ENCODE measurements at places on chromosomes 5 and 9. TPM values are rescaled to one million over a fixed set of nuclear protein-coding genes. Genes with fewer than 3 reads are reported as not detected.

- peak; percentile 52 for DNase-seq
Measured at GRCh38 chr9:79812507-79813257, 240.9 kb downstream of the TLE4 start.

DNA sequence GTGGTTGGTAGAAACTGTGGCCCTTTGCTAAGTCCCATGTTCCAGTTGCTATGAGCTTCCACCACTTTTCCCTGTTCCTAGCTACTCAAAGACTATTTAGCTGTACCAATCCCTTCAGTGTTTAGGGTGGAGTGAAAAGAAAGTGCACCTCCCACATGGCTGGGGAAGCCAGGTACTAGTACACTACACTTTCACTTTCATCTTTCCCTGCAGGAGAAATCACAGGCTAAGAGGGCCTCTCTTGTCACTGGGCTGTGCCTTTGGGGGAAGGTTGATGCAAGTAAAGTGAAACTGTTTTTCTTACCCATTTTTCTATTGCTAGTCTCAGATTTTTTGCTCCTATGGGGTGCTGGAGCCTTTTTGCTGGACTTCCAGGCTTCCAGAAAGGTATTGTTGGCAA is 33.5 kb upstream of the CKS2 start:
- DNase-seq = peak; percentile 24

GRCh38 chr5:13248253-13248652 is 696.2 kb downstream of the DNAH5 start:
- no peak for DNase-seq

DNA sequence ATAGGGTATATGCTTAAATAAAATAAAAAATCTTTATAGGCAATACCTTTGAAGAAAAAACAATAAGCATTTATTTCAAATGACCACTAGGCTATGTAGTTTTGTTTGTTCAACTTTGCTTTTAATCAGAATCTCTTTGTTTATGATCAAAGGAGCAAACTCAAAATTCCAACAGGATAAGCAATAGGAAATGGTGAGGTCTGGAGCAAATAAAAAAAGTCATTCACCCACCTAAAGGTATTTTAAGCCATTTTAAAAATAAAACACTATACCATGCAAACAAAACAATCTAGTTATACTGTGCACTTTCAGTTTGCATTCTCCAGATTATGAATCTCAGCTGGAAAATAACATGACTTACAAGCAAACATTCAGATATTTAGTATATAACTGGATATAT is 35.3 kb upstream of the CYFIP2 start:
- DNase-seq = no peak

GRCh38 chr5:44783634-44784315 is 25.0 kb upstream of the MRPS30 start:
- DNase-seq = no peak

DNA sequence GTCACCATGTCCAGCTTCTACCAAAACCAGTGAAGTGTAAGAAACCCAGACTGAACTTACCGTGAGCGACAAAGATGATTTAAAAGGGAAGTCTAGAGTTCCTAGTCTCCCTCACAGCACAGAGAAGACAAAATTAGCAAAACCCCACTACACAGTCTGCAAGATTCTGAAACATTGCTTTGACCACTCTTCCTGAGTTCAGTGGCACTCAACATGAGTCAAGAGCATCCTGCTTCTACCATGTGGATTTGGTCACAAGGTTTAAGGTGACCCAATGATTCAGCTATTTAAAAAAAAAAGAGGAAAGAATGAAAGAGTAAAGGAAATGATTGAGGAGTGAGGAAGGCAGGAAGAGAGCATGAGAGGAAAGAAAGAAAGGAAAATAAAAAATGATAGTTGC is 19.8 kb downstream of the IL7R start:
- DNase-seq = no peak

DNA sequence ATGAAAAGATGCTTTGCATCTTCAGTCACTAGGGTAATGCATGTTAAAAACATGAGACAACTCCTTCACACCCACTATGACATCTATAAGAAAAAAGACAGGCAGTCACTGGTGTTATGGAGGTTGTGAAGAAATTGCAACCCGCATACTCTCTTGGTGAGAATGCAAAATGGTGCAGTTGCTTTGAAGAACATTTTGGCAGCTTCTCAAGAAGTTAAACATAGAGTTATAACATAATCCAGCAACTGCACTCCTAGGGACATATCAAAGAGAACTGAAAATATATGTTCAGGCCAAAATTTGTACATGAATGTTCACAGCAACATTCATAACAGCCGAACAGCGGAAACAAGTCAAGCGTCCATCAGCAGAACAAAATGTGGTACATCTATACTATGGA is 46.3 kb upstream of the TBC1D9B start:
- DNase-seq = no peak

DNA sequence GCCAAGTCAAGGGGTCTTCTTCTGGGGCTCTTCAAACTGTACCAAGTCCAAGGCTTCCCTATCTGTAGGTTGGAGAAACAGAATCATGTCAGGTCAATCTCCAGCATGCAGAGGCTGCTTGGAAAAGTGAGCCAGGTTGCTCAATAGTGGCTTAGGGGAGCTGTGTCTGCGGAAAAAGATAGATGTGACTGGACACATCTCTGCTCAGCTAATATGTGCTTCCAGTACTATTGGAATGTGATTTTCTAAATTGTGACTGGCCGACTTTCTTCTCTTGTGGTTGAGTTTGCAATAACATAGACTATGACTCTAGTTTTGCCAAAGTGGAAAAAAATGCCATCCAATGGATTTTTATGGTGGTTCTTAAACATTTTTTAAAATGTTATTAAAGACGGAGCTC is 136.7 kb downstream of the BOD1 start:
- no peak for DNase-seq

DNA sequence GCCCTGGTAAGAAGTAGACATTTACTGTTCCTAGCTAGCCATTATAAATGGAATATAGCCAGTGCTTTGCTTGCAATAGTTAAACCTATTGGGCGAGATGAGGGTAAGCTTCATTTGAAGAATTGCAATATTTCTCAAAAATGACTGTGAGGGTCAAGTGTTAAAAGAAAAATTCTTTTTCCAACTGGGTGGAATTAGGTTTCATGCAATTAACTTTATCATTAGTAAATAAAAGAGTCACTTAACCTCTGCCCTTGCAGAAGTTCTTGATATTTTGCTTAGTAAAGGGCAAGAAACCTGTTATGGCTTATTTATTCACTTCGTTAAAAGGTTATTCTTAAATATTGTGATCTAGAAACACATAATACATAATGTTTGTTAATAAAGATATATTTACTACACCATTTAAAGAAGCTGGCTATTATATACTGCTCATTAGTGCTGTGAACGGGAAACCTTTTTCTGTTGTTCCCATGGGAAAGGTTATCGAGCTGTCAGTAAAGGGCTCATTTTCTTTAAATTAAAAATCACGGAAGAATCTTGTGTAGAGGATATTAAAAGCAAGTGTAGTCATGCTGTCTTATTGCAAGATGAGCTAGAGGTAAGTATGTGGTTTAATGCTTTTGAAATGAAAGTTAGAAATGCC is 370.5 kb downstream of the CSNK1G3 start:
- DNase-seq = no peak

DNA sequence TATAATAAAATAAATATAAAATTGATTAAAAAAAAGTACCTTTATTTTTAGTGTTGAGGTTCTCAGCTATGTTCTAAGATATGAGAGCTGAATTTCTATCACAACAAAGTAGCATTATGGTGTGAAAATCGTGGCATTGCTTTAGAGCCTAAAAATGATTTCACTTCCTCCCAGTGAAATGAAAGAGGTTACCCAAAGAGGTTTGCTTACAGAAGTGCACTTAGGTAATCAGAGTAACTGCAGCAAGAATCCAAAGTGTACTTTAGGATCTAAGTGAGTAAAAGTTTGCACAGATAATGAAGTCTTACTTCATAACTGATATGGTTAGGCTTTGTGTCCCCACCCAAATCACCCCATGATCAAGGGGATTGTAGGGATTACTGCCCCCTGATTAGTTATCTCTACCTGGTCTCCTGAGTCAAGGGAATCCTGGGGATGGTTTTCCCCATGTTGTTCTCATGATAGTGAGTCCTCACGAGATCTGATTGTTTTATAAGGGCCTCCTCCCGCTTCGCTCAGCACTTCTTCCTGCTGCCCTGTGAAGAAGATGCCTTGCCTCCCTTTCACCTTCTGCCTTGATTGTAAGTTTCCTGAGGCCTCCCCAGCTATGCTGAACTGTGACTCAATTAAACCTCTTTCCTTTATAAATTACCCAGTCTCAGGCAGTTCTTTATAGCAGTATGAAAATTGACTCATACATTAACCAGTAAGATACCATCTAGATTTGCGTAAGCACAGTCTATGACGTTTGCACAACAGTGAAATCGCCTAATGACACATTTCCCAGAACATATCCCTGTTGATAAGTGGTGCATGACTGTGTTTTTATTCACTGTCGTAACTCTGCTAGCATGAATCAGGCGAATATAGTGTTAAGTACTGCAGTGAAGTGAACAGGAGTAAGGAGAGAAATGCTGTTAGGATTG is 40.3 kb upstream of the LRRC70 start:
- peak; percentile 28 for DNase-seq

GRCh38 chr5:123180178-123180577 is 91.1 kb downstream of the PRDM6 start:
- DNase-seq = no peak

DNA sequence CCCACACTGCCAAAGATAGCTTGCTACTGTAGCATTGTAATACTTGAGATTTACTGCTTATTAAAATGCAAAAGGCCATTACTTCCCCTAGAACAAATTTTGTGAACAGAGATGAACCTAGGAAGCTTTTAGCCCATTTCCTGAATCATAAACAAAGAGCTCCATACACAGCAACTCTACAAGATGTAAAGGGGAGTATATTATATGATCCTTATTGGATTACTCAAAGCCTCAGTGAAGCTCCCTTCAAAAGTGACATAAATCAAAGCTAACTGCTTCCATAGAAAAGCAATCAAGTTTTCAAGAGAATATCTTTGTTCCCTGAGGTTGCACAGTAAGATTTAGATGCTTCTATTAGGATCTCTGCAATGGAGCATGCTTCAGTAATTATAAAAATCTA is 629.8 kb downstream of the EFNA5 start:
- DNase-seq = no peak

DNA sequence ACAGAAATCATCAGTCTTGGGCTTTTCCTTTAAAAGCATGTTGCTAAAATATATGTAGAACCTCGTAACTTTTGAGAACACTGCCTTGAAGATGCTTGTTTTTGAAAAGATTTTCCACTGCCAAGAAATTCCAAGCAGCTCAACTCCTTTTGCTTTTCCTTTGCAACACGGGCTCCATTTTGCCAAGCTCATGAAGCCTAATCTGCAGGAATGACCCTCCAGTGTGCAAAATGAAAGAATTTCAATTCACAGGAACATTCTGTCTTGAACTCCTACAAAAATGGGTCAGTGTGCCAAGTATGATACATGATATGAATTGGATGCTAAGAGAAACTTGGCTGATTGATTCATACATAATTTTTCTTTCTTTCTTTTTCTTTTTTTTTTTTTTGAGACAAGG is 35.4 kb upstream of the ERCC6L2 start:
- no peak for DNase-seq

DNA sequence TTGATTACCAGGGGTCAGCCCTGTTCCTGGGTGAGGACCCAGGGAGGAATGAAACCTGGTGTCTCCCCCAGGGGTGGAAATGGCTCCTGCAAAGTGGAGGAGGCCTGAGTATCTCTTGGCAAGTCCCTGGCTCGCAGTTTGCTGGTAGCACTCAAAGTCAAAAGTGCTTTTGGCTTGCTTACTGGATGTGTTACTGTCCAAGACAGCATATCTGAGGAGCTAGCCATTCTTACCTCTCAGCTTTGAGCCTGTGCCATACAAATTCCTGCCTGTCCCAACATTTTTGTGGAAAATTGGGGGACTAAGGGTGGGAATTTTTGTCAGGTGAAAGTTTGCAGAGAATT is 9.9 kb downstream of the ZNF618 start:
- no peak for DNase-seq

DNA sequence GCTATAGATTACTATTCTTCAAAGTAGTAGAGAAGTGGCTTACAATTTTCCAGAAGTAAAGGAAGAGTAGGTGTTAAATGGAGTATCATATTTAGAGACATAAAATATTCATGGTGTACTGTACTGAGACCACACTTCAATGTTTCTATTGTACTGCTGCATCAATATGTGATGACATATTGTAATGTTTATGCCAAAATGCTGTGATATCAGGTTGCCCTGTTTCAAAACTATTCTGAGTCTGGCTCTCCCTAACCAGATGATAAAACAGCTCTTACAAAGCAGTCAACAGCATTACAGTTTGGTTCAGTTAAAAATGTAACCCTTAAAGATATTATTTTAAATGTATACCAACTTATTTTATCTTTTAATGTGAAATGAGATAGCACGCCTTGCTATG is 30.8 kb upstream of the ACOT12 start:
- no peak for DNase-seq

DNA sequence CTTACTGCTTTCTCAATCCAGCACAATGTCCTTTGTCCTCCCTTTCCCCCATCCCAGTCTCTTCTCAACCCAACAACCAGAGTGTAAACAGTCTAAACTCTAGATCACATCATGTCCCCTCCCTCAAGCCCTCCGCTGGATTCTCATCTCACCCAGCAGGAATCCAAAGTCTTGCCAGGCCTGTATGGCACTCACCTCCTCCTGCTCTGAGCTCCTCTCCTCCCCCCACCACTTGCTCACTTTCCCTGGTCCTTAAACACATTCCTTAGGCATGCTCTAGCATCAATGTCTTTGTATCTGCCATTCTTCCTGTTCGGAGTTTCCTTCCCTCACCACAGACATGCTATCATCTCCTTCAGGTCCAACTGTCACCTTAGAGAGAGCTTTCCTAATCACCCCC is 78.8 kb downstream of the NIPSNAP3B start:
- no peak for DNase-seq

GRCh38 chr5:179606071-179606909 is 17.2 kb downstream of the HNRNPH1 start:
- no peak for DNase-seq

- no peak for DNase-seq
Measured at GRCh38 chr5:127582773-127583370, 65.4 kb downstream of the PRRC1 start.

GRCh38 chr9:14907360-14907685 is 2.9 kb downstream of the FREM1 start:
- no peak for DNase-seq

- DNase-seq = peak; percentile 69
Measured at GRCh38 chr9:70411121-70411929, 3.1 kb downstream of the KLF9 start.

DNA sequence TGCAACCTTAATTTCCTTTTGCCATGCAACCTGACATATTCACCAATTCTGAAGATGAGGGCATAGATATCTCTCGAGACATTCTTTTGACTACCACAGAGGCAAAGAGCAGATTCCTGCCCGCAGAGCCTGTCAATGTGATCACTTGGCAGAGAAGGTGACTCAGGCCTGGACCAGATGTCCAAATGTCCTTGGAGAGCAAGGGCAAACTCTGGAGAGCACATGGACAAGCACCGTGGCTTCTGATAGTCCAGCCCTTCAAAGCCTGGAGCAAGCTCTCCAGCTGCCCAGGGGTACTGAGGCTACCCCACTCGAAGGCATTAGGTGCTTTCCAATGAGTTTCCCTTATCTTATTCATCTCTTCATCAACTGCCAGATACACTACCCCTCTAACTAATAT is 50.4 kb upstream of the ALDH1B1 start:
- DNase-seq = no peak

GRCh38 chr5:65100911-65101631 is 332.3 kb downstream of the CWC27 start:
- peak; percentile 58 for DNase-seq

The CCIN gene
- not detected for total RNA-seq

The HMCN2 gene
- total RNA-seq = 0.05 TPM

The PCDHGB1 gene
- total RNA-seq = not detected

The SNCAIP gene
- total RNA-seq = not detected

The SH2D3C gene
- 30.3 TPM for total RNA-seq

The IL13 gene
- 5.5 TPM for total RNA-seq

Data from activated CD4-positive, alpha-beta T cell treated with anti-CD3 and anti-CD28 coated beads for 36 hours (primary cell).